Stimulated activated CD4-positive, alpha-beta T cell treated with anti-CD3 and anti-CD28 coated beads, TNF-alpha, amount 100 ng/mL, for 24 hours (primary cell): ENCODE measurements at places on chromosomes 5 and 9.

DNA sequence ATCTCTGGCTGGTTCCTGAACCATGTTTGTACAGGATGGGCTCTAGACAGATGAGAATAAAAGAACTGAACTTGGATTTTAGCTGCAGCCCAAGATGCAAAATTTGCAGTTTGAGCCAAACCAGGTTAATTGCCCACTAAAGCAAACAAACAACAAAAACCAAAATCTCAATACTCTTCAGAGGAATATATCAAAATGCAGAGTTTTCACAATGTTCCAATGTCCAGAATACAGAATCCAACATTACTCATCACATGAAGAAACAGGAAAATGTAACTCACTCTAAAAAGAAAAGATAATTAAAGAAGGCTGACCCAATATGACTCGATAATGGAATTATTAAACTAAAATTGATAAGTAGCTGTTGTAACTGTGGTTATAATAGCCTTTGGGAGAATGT lies 20.4 kb downstream of the FOXI1 start:
- no peak for DNase-seq

DNA sequence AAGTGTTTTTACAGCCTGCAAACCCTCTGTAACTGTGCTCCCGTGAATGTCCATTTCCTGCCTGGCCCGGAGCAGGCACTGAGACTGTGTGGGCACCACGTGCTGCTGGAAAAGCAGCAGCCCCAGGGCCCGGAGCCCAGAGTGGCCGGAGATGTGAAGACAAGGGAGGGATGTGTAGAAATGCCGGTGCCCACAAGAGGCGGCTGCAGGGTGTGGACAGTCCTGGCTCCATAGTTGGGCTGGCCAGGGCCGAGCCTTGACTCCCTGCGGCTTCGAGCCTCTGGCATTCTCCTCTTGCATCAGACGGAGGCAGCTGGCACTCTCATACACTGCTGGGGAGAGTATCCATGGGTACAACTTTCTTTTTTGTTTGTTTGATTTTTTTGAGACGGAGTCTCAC lies 13.2 kb upstream of the GFPT2 start:
- DNase-seq, result no peak

DNA sequence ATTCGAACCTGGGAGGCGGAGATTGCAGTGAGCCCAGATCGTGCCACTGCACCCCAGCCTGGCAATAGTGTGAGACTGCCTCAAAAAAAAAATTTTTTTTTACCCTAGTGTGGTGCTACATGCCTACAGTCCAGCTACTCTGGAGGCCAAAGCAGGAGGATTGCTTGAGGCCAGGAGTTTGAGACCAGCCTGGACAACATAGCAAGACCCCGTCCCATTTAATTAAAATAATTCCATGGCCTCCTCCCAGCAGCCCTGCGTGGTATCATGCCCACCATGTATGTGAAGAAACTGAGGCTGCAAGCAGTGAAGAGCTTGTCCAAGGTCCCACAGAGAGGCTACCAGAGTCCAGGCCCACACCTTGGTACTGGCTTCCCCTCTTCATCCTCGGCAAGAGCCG lies 19.4 kb upstream of the PHYHD1 start:
- DNase-seq, result no peak

DNA sequence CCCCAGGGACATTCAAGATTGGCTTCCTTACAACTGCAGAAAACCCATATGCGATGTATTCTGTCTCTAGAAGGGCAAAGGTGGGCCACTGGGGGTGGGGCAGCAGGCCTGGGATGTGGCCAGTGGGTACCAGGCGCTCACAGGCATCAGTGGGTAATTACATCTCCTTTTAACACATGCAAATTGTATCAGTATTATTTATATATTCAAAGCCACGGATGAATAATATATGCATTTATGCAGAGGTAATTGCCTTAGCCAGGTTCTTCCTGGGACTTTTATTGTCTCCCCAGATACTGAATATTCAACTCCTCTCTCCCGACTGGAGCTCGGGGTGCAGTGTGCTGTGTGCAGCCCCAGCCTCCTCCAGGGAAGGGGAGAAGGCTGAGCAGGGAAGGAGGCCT lies 109.4 kb upstream of the MVB12B start:
- DNase-seq, result no peak

- no peak for DNase-seq
These were observed 225.3 kb upstream of the CLINT1 start for GRCh38 chr5:158084292-158084691.

GRCh38 chr5:151005950-151006576 lies 14.3 kb upstream of the GPX3 start:
- DNase-seq, result no peak

- no peak for DNase-seq
These were observed 41.5 kb downstream of the ANKRD55 start for GRCh38 chr5:56191656-56192055.

GRCh38 chr9:109115931-109116526 lies 3.7 kb downstream of the TMEM245 start:
- DNase-seq, result no peak

- no peak for DNase-seq
These were observed 96.5 kb downstream of the JAKMIP2 start for GRCh38 chr5:147685993-147686392.

DNA sequence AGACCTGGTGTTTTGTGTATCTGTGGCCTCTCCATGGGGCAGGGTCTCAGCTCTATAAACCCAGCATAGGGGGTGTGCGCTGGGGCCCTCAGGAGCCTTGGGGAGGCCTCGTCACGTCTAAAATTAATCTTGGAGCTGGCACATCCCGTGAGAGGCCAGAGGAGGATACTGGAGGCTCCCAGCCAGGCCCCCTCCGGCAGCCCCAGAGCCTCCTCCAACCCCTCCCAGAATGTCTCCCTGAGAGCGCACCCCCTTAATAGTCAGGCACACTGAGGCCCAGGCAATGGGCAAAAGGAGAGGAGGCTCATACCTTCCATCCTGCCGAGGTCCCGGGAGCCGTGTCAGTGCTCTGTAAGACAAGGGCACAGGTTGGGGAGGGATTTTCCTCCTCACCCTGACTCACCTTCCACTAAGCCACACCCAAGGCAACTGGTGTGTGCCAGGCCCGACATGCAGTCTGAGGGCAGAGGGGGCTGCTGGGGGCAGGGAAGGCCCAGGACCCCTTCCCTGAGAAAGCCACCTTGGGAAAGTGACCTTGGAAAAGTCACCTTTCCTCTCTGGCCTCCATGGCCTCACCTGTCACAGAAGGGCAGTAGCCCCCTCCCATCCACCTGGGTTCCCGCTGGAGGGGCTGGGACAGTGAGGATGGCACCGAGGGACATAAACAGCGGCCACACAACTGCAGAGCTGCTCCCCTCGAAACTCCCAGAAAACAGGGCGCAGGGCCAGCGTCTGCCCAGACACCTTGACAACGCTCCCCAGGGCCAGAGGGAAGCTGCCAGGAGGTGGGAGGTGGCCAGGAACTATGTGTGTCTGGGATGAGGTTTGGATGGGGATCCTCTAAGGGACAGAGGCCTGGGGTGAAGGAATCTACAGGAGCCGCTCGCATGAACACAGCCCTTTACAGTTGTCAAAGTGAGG lies 2.9 kb downstream of the AK1 start:
- DNase-seq, result no peak

DNA sequence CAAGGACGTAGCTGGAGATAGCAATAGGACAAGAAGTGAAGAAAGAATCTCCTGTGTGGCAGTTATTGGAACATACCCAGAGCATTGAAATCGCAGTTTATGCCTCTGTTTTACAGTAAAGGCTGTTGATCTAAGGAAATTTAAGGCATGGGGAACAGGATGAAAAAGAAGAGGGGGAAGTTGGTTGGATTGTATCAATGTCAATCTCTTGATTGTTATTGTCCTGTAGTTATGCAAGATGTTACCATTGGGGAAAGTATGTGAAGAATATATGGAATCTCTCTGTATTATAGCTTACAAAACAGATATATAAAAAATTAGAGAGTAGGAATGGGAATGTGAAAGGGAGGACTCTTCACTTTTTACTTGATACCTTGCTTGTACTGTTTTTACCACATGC lies 195.6 kb upstream of the NREP start:
- DNase-seq, result no peak

- DNase-seq, result no peak
These were observed 753.2 kb upstream of the RIOK2 start for GRCh38 chr5:97936231-97936630.

DNA sequence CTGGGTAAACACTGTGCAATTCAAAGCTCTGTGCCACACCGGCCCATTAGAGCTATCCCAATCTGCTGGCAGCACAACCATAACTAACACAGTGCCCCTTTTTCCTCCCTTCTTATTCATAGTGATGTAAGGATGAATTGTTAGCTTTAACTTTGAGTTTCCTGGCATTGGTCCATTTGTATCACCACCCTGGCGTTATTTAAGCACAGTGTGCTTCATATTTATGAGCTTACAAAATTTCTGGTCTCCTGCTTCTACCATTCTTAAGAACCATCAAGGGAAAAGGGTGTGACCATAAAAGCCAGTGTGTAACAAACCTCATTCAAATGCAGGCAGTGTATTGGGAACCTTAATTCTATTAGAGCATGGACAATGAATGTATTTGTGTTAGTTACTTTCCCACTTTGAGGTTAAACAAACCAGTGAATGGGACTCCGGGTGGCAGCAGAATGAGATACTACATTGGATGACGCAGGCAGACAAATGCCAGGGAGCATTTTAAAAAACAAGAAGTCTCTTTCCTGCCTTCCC lies 222.6 kb downstream of the TMEM161B start:
- DNase-seq, result no peak

DNA sequence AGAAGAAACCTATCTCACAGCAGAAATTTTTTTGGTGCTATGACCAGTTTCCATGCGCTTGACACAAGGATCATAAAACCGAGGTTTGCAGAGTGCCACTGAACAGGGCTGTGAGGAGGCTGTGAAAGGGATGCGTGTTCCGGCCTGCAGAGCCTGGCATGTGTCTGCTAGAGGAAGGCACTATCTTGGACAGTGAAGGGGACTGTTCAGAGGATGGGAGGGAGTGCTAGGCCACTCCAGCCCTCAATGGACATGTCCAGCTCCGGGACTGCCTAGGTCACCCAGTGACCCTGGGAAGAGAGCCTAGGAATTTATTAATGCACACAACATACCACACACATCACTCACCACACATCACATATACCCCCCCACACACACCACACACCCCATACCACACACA lies 275.9 kb downstream of the GADD45G start:
- DNase-seq, result no peak

- DNase-seq, result no peak
These were observed 75.4 kb upstream of the TNFAIP8 start for GRCh38 chr5:119280380-119280779.

DNA sequence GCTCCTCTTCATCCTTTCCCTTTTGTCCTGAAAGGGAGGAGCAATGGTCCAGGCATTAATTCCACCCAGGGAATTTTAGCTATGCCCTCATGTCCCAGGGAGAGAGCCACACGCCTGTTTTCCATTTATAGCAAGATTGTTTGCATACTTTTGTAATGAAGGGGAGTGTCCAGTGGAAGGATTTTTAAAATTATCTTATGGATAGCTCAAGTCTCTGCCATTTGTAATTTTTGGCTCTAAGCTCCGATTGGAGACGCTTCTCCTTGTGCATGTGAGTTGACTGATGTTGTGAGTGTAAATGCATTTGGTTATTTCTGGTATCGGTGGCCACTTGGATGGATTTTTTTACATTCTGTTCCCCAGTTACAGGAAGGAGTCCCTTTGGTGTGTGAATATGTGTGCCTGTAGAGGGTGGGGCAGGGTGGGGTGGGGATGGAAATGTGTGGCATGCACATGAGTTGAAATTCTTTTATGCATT lies 7.2 kb upstream of the RPL26L1 start:
- no peak for DNase-seq

GRCh38 chr9:80157561-80157983 lies 585.8 kb downstream of the TLE4 start:
- no peak for DNase-seq

GRCh38 chr9:80945436-80945835 lies 743.9 kb downstream of the TLE1 start:
- DNase-seq, result no peak

- no peak for DNase-seq
These were observed 13.5 kb downstream of the NDFIP1 start for GRCh38 chr5:142122121-142122520.

DNA sequence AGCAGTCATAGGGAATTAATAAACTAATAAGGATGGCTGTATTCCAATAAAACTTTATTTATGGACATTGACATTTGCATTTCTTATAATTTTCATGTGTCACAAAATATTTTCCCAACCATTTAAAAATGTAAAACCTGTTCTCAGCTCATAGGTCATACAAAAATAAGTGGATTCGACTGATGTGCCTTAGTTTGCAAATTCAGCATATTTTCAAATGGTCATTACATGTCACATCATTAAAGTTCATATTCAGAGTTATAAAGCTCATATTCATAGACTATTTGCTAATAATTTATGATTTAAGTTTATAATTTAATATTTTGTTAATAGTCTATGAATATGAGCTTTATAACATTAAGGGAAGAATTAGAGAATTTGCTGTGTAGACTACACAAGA lies 166.5 kb downstream of the LPAR1 start:
- no peak for DNase-seq

GRCh38 chr9:102445181-102445747 lies 549.9 kb upstream of the CYLC2 start:
- no peak for DNase-seq

GRCh38 chr5:77241444-77241843 lies 31.0 kb downstream of the PDE8B start:
- no peak for DNase-seq

GRCh38 chr9:121559183-121559582 lies 59.5 kb upstream of the GGTA1 start:
- DNase-seq, result no peak

- no peak for DNase-seq
These were observed 7.0 kb downstream of the DIPK1B start for GRCh38 chr9:136719195-136719880.

- DNase-seq, result no peak
These were observed 98.2 kb upstream of the RASA1 start for GRCh38 chr5:87169300-87169991.

GRCh38 chr5:102596113-102596512 lies 97.3 kb upstream of the SLCO6A1 start:
- no peak for DNase-seq

GRCh38 chr5:73897893-73898292 lies 271.9 kb downstream of the ARHGEF28 start:
- no peak for DNase-seq

GRCh38 chr5:57382655-57383054 lies 100.0 kb downstream of the ACTBL2 start:
- no peak for DNase-seq

DNA sequence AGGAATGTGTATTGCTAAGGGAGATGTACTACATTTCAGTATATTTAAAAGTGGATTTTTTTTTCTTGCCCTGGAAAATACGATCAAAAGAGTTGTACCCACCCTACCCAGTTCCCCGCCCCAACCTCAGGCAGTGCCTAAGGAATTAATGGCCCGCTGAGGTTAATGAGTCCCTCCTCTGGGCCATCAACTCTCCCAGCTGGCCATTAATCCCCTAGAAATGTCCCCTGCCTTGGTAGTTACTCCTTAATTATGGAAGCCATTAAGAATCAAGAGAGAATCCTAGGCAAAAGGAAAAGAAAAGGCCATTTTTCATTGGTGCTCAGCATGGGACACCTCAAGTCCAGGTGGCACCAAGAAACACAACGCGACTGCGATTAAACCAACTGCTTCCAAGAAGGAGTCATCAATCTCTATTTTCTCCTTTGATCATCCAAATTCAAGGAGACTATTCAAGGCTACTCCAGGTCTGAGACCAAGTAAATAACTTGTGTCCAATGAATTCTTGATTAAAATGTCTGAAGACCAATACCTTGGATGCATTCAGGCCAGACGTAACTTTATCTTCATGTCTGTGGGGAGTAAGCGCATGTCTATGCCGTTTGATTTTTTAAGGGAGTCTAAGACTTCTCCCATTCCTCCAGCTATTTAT lies 1962.2 kb upstream of the WWC1 start:
- no peak for DNase-seq
